ENCODE measurements at places on chromosomes 1 and 21.
A peak's percentile ranks its signal among the peaks of the same experiment; 100 is the strongest.

DNA sequence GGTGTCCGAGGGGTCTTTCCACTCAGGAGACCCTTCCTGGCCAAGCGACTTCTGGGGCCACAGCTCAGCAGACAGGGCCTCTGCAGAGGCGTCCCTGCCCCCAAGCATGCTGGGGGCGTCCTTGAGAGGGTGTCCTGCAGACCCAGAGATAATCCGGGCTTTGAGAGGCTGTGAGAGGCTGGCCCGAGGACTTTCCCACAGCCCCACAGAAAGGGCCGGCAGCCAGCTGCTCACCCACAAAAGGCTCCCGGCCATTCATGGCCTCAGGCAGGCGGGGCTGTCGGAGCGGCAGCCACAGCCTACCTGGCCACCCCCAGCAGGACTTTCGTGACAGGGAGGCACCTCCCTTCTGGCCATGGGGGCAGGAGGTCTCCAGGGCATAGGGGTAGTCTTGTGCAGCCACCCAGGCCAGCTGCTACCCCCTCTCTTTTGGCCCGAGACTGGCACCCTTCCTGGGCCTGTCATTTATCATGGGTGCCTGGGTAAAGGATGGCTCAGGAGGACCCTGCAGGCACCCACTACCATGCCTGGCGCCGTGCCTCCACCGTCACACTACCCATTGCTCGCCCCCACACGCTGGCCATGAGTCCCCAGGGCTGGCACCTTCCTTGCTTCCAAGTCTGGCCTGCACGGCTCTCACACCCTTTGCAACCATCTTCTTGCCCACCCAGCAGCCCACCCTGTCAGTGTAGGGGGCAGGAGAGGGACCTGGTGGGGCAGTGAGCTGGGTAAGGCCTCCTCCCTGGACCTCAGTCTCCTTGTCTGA, 11.1 kb upstream of the TNFRSF14 start:
- no peak for DNase-seq

DNA sequence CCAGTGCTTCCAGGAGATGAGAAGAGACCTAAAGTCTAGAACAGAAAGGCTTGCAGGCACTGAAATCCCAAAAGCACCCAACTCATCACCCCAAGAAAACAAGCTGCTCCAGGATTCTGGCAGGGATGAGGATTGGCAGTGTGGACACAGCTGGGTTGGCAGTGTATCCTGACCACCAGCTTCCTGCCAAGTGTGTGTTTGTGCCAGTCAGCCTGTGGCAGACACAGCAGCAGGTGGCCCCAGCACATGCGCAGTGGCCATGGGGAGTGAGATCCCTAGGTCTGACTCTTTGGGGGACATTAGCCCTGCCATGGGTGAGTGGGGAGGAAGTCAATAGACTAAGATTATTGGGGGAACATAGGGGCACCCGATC, 8.7 kb upstream of the SNAPIN start:
- no peak for DNase-seq

DNA sequence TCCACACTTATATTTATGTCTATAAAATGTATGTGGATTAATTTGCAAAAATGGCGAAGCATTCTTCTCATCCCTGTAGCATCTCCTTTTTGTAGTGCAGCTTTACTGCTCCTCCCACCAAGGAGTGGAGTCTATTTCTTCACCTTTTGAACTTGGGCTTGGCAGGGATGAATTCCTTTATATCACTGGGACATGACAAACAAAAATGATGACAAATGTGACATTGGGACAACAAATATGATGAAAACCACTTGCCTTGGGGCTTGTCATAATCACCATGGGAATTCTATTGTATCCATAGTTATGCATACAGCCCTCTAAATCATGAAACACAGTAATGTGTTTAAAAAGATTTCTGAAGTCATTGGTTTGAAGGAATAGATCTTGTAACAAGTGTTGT, 155.0 kb downstream of the TNFSF18 start:
- no peak for DNase-seq

- no peak for DNase-seq
Measured at GRCh38 chr1:9451081-9451480, 88.2 kb upstream of the SLC25A33 start.

GRCh38 chr1:191648939-191649338, 509.3 kb upstream of the RGS18 start:
- DNase-seq, result no peak

GRCh38 chr1:43383449-43383848, 6.2 kb downstream of the MED8 start:
- DNase-seq, result no peak

DNA sequence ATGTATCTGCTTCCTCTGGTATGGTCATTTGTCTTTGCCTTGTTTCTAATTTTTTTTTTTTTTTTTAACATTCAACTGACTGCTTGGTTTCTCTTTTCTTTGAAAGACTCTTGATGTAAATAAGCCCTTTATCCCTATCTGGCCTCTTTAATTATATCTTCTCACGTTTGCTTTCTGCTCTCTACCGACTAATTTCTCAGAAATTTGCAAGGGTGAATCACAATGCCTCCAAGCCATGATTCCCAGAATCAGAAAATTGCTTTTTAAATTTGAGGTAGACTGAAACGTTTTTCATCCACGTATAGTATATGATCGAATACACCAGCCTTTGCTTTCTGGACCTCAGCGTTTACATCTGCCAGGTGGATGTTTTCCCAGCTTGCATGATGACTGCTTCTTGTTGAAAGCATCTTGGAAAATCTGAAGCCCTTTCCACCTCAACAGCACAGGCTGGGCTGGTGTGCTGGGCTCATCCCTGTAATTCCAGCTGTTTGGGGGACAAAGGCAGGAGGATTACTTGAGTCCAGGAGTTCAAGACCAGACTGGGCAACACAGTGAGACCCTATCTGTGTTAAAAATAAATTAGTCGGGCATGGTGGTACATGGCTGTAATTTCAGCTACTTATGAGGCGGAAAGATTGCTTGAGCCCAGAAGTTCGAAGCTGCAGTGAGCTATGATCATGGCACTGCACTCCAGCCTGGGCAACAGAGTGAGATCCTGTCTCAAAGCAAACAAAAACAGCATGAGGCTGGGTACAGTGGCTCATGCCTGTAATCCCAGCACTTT, 35.0 kb upstream of the GPR137B start:
- no peak for DNase-seq

GRCh38 chr1:163410073-163410999, 88.6 kb downstream of the NUF2 start:
- peak; percentile 80 for DNase-seq

GRCh38 chr21:44783020-44783696, 18.5 kb downstream of the UBE2G2 start:
- DNase-seq, result no peak

GRCh38 chr1:66356605-66357004, 177.3 kb upstream of the SGIP1 start:
- DNase-seq, result no peak

DNA sequence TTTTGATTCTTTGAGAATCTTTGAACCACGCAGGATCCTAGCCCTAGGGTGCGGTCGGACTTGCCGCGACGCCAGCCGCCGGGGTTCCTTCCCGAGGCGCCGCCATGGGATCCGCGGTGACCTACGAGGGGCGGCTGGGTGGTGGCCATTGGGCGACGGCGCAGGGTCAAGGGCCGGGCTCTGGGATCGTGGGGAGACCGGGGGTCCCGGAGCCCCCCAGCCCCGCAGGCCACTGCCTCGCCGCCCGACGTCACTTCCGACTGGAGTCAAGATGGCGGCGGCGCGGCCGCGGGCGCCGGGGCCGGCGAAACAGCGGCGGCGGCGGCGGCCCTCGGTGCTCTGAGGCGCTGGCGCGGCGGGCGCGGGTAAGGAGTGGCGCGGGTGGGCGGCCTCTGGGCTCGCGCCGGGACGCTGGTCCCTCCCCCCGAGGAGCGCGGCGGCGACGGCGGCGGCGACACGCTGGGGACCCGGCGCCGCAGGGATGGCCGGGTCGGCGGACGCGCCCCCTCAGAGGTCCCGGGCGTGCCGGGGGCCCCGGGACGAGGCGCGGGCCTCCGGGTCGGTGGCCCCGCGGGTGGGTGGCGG, at the start of gene PRDM2:
Gene PRDM2 (plus strand): TSS at position 253 of the 585 bp plus-strand sequence. CDS start 15,418 bp downstream, outside the sequence.
- DNase-seq, result peak; percentile 70

- DNase-seq, result no peak
Measured at GRCh38 chr1:177368255-177368654, 197.5 kb downstream of the BRINP2 start.

- DNase-seq, result peak; percentile 87
Measured at GRCh38 chr21:42532466-42533181, 19.0 kb downstream of the SLC37A1 start.

DNA sequence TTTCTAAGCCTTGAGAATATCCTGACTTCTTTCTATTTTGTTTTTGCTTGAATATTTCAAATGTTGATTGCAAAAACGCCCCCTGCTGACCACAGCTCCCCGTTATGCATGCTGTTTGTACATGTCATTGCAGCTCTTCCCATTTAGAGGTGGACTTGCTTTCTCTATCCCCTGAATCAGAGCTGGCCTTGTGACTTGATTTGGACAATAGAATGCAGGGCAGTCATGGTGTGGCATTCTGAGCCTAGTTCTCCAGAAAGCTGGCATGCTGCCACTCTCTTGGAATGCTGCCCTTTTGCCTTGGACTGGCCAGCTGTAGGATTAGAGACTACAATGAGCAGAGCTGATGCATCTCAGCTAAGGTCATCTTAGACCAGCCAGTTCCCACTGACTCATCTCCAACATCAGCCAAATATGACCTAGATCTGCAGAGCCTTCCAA, 1561.5 kb downstream of the MRPL39 start:
- DNase-seq, result peak; percentile 55

GRCh38 chr1:218582646-218583045, 237.5 kb downstream of the TGFB2 start:
- no peak for DNase-seq

DNA sequence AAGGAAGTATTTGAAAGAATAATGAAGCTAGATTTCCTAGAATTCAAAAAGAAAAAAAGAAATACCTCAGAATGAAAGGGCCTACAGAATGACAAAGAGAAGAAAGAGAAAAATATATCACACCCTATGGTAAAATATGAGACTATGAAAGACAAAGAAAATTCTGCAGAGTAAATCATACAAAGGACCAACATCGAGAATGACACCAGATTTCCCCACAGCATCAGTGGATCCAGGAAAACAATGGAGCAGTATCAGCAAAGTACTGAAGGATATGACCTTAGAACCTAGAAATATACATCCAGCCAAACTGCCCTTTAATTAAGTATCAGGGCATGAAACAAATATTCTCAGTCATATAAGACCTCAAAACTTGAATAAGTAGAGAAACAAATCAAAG, 21.2 kb upstream of the IFNAR2 start:
- DNase-seq, result peak; percentile 48

DNA sequence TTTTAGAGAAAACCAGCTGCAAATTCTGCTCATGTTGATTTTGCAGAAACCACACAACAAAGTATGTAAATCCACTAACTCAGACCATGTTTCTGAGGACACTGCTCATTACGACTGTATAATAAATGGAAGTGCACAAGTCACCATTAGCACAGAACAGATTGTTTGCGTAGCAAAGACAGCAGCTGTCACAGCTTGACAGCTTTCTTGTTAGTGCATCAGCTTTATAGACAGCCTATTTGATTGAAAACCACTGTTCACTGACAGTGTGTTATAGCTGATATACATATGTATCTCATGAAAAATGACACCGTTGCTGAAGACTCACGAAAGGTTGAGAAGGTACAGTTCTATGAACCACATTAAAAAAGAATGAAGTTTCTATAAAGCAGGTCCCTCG, 560.2 kb upstream of the ZRANB2 start:
- DNase-seq, result no peak

GRCh38 chr1:46011121-46011695, 121.2 kb downstream of the PIK3R3 start:
- DNase-seq, result no peak

DNA sequence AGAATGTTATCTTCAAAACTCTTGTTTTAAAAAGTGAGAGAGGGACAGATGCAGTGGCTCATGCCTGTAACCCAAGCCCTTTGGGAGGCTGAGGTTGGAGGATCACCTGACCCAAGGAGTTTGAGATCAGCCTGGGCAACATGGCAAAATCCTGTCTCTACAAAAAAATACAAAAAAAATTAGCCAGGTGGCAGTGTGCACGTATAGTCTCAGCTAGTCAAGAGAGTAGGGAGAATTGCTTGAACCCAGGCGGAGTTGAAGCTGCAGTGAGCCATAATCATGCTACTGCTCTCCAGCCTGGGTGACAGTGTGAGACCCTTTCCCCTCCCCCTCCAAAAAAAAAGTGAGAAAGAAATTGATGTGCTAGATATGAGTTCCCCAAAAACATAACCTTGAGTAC, 131.0 kb downstream of the KCNT2 start:
- peak; percentile 4 for DNase-seq

DNA sequence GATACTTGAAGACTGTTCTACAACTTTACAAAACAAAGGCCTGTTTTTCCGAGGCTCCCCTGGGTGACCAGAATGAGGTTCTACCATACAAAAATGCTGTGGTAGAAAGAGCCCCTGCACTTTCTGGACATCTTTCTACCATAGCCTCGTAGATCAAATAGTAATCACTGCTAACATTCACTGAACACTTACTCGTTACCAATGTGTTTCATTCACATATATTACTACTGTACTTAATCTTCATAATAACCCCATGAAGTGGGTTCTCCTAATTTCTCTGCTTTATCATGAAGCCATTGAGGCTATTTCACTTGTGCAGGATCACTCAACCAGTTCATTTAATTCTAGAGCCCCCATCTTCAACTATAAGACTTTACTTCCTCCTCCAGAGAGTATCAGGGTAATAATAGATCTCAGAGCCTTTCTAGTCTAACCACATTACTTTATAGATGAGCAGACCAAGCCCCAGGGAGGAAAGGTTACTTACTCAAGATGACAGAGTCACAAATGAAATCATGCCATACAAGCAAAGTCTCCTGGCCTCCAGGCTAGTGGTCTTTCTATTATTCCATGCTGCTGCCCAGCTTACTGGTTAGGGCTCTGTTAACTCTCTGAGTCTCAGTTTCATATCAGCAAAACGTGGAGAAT, 46.7 kb upstream of the OSBPL9 start:
- DNase-seq, result peak; percentile 43

DNA sequence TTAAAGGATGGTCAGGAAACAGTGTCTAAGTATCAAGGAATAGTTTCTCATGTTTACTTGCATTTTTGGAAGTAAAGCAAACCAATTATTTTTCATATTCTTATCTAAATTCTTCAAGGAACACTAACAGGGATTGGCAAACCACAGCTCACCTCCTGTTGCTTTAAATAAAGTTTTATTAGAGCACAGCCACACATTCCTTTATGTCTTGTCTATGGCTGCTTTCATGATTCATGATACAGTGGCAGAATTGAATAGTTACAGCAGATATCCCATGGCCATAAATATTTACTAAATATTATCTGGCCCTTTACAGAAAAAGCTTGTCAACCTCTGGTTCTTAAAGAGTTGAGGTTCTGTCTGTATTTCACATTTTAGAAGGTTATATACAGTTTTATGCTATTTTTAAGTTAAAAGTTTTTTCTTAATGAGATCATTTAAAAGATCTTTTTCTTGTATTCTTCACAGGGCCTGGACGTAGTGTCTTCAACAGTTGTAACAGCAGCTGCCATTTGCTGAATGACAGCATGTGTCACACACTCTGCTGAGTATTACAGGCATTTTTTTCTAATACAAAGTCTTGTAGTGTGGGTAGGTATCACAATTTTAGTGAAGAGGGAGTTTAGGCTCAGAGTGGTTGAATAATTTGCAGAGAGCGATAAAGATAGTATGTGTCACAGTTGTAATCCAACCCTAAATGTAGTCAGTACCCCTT, 2.6 kb downstream of the ZNF691 start:
- DNase-seq, result no peak

- DNase-seq, result no peak
Measured at GRCh38 chr1:153633161-153633753, 609 bp upstream of the CHTOP start.

GRCh38 chr1:62706985-62707743, 19.0 kb upstream of the DOCK7 start:
- no peak for DNase-seq
